LHCN-M2 (cell line): ENCODE measurements at places on chromosomes 2 and 18. TPM values are rescaled to one million over a fixed set of nuclear protein-coding genes. Genes with fewer than 3 reads are reported as not detected.
A peak's percentile ranks its signal among the peaks of the same experiment; 100 is the strongest.

EGR4 gene
- not detected in 2 replicates for total RNA-seq

TXNDC2 gene
- 0.32 and 0.63 TPM in 2 replicates for total RNA-seq

ANKRD36C gene
- 13.5 and 15.5 TPM in 2 replicates for total RNA-seq

EVA1A gene
- total RNA-seq: 21.4 and 29.0 TPM in 2 replicates

TIA1 gene
- total RNA-seq: 64.1 and 76.2 TPM in 2 replicates

CTAGE1 gene
- total RNA-seq: not detected in 2 replicates

FOSL2 gene
- total RNA-seq: 50.7 and 62.2 TPM in 2 replicates

MC5R gene
- total RNA-seq: not detected in 2 replicates

TMEM247 gene
- not detected in 2 replicates for total RNA-seq

LRATD1 gene
- total RNA-seq: 0.26 and 0.57 TPM in 2 replicates

ASXL3 gene
- under 0.01 TPM in 1 of 2 replicates, not detected in the other for total RNA-seq

INHA gene
- not detected in 2 replicates for total RNA-seq

KCMF1 gene
- total RNA-seq: 55.2 and 62.2 TPM in 2 replicates

RAB17 gene
- 0.19 and 2.0 TPM in 2 replicates for total RNA-seq

ZBTB7C gene
- total RNA-seq: 0.06 and 0.17 TPM in 2 replicates

ASPRV1 gene
- 0.34 TPM in 1 of 2 replicates, not detected in the other for total RNA-seq

NEU4 gene
- total RNA-seq: not detected in 2 replicates

DNA sequence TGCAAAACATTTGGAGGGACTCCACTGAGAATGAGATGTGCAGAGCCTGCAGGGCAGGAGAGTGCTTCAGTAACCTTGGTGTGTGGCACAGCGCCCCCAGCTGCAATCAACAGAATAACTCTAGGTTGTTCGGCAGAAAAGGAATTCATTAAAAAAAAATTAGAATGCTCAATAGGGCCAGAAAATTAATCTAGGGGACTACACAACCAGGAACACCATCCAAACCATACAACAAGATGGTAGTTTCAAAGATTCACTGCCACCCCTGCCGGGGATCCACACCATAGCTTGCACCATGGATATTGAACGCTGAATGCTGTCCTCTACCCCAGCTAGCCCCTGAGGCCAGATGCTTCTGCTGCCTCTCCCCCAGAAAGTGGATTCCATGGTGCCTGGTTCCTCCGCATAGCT lies 50.1 kb downstream of the THUMPD2 start:
- peak; percentile 45 for DNase-seq

GRCh38 chr2:83388804-83389203 lies 1070.3 kb downstream of the SUCLG1 start:
- DNase-seq: no peak

DNA sequence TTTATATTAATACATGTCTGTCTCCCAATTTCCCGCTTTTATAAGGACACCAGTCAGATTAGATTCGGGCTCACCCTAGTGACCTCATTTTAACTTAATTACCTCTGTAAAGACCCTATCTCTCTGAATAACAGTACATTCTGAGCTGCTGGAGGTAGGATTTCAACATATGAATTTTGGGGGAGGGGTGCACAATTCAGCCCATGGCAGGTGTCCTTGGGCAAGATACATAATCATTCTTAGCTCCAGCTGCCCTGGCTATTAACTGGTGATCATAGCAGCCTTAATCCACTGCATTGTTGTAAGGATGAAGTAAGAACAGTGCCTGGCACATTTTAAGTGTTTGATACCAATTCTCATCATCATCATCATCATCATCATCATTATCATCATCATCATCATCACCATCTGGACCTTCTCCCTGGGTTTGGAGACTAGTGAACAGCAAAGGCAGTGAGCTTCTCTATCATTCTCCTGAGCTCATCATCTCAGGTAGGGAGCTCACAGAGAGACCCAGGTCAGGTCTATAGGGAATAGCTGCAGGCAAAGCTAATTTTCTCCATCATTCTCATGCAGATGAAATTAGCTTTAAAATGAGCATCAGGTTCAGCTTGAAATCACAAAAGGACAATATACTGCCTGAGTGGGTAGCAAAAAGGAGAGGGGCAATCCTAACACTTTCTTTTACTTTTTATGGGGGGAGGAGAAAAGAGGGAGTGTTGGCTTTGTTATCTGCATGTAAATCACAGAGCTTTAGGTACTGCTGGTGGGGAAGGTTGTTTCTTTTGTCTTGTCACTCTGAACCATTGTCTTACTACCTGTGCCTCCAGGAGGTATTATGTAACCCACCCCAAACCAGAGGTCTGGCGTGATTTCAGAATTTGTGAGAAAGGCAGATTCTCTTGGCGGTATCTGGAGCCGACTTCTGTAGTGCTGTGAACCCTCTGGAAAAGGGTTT lies 125.5 kb upstream of the SPRED2 start:
- no peak for DNase-seq

GRCh38 chr2:25252291-25253152 lies 84.1 kb upstream of the POMC start:
- peak; percentile 17 for DNase-seq

DNA sequence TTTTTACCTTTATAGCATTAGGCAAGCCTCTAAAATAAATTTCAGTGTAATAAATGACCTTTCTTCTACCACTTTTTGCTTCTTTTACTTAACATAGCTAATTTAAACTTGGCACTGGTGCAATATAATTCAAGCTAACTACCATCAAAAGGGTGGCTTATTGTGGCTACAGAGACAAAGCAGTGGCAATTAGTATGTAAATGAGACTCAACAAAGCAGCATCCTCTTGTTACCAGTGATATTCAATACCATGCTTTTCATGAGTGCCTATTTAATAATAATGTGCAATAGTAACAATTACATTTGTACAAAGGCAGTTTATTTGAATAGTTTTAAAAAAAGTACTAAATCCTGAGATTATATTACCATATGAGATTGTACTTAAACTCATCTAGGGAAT lies 93.4 kb downstream of the SOS1 start:
- no peak for DNase-seq

- no peak for DNase-seq
Measured at GRCh38 chr2:37427241-37427640, 82.8 kb downstream of the QPCT start.

GRCh38 chr2:230408244-230408842 lies 7.7 kb upstream of the SP100 start:
- peak; percentile 90 for DNase-seq

GRCh38 chr2:46847726-46848412 lies 67.7 kb downstream of the MCFD2 start:
- no peak for DNase-seq

GRCh38 chr2:108560241-108560811 lies 26.1 kb downstream of the LIMS1 start:
- DNase-seq: no peak

DNA sequence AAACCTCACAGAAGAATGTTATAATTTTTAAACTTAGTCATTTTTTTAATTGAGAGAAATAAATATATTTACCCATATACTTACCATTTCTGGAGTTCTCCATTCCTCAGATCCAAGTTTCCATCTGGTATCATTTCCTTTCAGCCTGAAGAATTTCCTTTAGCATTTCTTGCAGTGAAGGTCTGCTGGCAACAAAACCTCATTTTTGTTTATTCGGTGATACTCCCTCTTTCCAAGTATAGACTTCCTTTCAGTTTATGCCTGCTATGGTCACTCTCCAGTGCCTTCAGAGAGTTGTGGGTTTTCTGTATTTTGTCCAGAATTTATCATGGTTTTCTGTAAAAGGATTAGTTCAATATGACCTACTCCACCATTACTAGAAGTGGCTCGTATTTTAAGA lies 17.0 kb downstream of the WDPCP start:
- DNase-seq: no peak

DNA sequence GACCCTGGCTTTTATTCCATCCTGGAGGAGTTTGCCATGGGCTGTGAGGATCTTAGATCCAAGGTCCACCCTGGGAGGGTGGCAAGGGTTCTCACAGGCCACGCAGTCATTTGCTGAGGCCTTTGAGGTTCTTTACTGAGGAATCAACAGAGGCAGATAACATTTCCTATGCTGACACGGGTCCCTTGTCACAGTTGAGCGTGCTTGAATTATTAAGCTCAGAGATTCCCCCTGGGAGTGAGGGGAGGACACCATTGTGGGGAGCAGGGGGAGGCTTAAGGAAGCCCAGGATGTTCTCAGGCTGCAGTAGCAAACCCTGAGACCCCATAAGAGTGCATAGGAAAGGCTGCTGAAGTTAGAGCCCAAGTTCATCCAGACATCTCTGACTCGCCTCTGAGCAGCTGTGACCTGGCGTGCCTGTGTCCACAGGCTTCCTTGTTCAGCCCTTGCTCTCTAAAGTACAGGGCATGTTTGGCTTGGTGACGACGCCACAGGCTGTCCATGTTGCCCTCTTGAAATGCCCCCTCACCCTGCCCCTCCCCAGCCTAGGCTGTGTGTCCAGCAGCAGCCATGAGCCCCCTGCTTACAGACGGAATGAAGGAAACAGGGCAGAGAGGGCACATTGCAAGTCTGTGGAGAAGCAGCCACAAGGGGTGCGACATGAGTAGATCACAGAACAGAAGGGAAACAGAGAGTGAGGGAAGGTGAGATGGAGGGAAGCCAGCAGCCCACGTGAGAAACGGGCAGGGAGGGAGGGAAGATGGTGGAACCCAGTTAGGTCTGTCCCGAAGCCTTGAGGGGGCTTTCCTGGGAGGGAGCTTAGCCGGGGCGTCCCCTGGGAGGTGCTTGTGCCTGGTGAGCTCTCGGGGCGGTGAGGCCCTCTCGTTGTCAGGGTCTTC lies 34.0 kb downstream of the NAPG start:
- peak; percentile 44 for DNase-seq

- DNase-seq: no peak
Measured at GRCh38 chr2:69059731-69060290, 46.8 kb downstream of the ANTXR1 start.

DNA sequence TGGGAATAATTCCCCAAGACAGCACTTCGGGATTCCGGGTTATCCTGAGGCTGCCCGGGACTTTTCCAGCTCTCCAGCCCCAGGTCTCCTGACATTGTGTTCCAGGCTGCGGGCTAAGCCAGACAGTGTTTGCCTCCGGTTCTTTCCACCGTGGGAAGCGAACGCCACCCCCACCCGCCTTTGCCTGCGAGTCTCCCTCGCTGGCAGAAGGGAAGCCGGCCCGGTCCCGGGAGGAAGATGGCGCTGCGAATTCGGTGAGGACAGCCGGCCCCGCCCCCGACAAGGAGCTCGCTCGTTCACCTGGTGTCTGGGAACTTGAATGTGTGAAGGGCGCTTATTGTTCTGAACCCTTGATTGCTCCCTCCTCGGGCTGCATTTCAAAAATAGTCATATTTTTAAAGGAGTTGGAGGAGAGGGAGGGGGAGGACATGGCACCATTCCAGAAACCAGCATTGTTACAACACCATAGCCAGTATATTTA lies 2.9 kb downstream of the LRATD1 start:
- peak; percentile 32 for DNase-seq

- DNase-seq: no peak
Measured at GRCh38 chr2:69517410-69517809, 80.2 kb upstream of the NFU1 start.

DNA sequence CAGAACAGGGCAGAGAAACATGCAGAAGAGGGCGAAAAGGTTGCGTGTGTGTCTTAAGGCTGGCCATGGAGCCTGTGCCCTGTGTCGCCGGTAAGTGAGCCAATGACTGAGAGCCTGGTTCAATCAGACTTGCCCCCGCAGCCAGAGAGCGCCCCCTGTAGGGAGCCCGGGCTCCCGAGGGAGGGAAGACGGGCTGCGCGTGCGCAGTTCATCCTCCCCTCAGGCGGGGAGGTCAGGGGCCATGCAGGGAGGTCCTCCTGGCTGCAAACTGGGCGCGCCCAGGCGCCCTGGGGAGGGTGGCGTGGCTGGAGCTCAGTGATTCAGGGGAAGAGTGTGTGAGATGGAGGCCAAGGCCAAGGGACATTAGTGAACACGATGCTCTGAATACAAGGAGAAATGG lies 276.6 kb downstream of the PHLPP1 start:
- no peak for DNase-seq

DNA sequence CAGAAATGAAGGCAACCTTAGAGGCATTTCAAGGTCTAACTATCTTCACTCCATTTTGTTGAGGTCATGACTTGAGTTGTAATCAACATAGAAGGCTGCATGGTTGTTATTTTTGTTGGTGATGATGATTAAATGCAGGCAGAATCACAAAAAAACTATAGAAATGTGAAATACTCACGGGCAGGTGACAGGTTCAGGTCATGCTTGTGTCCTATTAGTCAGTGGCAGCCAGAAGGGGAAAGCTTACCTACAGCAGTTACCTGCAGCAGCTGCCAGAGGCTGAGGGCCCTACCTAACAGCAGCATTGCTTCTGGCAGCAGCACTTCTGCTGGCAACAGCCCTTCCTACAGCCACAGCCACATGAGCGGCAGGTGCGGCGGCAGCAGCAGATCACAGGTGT lies 394 bp downstream of the SCYGR3 start:
- no peak for DNase-seq

- peak; percentile 98 for DNase-seq
Measured at GRCh38 chr2:186575302-186575701, 14.6 kb upstream of the ITGAV start.

DNA sequence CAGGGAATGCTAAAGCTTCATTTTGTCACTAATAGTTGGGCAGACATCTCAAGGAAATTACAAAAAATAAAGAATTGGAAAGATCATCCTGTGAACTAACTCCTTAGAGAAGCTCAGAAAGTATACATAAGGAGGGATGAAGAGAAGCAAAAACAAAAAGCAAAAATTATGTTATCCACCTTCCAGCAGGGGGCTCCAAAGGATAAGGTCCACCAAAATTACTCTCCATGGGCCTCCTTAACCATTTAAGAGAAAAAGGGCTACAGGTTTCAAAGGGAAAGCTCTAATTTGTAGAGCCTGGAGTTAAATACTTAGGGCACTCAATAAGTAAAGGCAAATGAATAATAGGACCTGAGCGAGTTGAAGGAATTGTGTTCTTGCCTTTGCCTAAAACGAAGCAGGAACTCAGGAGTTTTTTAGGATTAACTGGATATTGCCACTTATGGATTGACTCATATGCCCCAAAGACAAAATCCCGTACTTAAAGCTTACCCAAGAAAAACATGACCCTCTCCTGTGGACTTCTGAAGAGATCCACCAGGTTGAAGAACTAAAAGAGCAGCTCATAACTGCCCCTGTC lies 1167.9 kb downstream of the DSC3 start:
- peak; percentile 72 for DNase-seq

- DNase-seq: no peak
Measured at GRCh38 chr18:56443166-56443907, 195.1 kb downstream of the TXNL1 start.

- DNase-seq: peak; percentile 11
Measured at GRCh38 chr2:86592547-86593230, 29.4 kb upstream of the CHMP3 start.

DNA sequence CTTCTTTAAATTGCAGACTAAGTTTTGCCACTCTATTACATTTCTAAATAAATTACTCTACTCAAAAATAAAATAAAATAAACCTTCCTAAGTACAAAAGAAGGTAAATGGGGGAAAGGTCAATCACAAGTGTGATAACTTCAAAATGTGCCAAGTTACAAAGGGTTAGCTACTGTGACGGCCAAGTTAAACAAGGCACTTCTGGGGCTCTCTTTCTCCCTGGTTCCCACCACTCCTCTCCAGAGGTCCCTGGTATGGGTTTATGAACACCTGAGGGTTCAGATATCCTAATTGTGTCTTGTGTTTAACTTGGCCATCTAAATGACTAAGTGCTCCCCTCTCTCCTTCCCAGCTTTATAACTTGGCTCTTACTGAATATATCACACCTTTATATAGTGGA lies 5.4 kb downstream of the ZNF521 start:
- no peak for DNase-seq
